Thoracic aorta (tissue), 2 donors: ENCODE measurements at places on chromosomes 12 and 14. TPM values are rescaled to one million over a fixed set of nuclear protein-coding genes. Genes with fewer than 3 reads are reported as not detected.

GRCh38 chr14:53808042-53808441 lies 148.6 kb downstream of the BMP4 start:
- DNase-seq = no peak

DNA sequence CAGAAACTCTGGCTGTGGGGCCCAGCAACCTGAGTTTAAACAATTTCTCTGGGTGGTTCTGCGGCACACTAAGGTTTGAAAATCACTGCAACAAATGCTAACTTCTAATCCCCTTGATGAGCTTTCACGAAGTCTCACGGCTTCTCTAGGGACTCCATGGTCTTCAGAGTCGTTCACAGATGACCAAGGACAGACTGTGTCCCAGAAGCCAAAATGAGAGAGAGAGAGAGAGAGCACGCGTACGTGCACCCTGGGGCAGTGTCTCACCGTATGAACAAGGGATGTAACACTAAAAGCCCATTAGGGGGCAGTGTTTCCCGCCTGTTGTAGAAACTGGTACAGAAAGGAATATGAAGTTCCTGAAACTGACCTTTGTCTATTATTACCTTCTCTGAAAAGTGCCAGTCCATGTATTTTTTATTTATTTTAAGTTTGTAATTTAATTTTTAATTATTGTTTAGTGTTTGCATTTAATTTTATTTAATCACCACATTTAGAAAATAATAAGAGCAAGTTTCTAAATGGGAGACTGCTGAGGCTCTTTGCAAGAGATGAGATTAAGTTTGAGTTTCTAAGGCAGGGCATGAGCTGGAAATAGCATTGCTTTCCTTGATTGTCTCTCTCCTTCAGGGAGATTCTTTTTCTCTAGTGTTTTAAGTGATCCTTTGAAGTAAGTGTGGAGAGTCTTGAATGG lies 3.4 kb downstream of the APOLD1 start:
- DNase-seq = no peak

DNA sequence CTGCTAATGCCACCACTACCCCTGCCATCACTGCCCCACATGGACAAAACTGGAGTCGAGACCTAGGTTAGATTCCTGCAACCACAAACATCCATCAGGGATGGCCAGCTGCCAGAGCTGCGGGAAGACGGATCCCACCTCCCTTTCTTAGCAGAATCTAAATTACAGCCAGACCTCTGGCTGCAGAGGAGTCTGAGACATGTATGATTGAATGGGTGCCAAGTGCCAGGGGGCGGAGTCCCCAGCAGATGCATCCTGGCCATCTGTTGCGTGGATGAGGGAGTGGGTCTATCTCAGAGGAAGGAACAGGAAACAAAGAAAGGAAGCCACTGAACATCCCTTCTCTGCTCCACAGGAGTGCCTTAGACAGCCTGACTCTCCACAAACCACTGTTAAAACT lies 7.1 kb upstream of the OAS2 start:
- no peak for DNase-seq

DNA sequence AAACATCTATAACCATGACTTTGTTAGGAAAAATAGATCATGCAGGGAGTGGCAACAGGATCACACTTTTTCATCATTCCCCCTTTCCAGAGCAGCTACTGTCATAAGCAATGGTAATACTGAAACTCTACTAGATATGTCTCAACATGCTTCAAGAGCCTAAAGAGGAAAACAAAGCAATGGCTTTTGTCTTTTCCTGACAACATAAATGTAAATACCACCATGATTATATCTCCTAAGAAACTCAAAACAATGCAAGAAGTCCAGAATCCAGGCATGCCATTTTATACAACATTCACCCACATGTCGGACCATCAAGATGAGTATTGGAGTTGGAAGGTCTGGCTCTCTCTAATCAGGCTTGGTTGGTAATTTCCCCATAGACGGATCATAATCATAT lies 78.7 kb downstream of the KIF21A start:
- DNase-seq = no peak

GRCh38 chr12:42698213-42698612 lies 108.7 kb upstream of the PRICKLE1 start:
- no peak for DNase-seq

The CLEC9A gene
- total RNA-seq = not detected

The POTEM gene
- not detected for total RNA-seq

The ALDH2 gene
- 135 TPM for total RNA-seq

The SLC6A12 gene
- 1.8 TPM for total RNA-seq
